Breast epithelium (tissue), 4 donors: ENCODE measurements at places on chromosomes 7 and 10.
A peak's percentile ranks its signal among the peaks of the same experiment; 100 is the strongest.

- DNase-seq = no peak
Measured at GRCh38 chr7:44275957-44276570, 49.3 kb downstream of the CAMK2B start.

GRCh38 chr10:97408496-97408992, 7.4 kb upstream of the RRP12 start:
- DNase-seq = no peak

DNA sequence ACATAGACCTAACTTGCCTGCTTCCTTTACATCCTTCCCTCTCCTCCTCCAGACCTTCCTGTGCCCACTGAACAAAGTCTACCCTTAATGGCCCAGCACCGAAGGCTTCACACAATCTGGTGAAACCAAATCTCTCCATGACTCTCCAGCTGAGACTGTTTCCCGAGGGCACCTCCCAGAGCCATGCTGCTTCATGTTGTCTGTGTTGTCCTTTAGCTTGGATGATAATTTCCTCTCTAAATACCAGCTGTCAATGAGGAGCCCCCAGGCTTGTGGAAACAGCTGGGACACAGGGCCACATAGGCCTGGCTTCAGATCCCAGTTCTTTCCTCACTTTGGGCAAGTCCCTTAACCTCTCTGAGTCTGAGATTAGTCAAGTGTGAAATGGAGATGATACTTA, 54.3 kb downstream of the DLD start:
- no peak for DNase-seq

DNA sequence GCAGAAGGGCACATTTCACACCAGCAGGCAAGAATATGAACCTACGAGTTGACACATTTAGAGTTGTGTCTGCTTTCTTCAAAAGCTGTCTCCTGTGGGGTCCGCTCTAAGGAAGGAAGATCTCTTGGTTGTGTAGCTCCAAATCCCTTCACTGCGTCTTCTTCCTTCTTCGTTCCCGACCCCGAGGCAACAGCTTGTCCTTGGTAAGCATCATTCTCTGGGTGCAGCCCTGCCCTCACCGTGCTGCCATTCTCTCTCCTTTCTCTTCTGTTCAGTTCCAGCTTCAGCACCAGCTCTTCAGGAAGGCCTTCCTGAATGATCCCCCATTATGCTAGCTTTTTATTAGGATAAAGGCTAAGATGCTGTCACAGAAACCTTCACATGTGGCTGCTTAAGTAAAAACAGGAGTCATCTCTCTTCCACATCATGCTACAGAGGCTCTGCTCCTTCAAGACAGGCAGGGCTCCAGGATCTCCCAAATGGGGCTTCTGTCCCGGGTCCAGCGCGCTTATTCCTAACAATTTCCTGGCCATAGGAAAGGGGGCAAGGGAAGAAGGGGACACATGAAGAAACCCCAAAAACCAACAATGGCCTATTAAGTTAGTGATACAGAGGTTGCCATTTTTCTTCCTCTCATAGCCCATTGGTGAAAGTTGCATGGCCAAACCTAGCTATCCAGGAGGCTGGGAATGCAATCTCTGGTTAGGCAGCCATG, 52.2 kb upstream of the SHH start:
- peak; percentile 12 for DNase-seq

- DNase-seq = no peak
Measured at GRCh38 chr10:11045995-11046775, 28.5 kb downstream of the CELF2 start.

- no peak for DNase-seq
Measured at GRCh38 chr7:4207011-4207410, 475.1 kb upstream of the FOXK1 start.

GRCh38 chr10:61633665-61634064, 29.1 kb upstream of the CABCOCO1 start:
- no peak for DNase-seq

DNA sequence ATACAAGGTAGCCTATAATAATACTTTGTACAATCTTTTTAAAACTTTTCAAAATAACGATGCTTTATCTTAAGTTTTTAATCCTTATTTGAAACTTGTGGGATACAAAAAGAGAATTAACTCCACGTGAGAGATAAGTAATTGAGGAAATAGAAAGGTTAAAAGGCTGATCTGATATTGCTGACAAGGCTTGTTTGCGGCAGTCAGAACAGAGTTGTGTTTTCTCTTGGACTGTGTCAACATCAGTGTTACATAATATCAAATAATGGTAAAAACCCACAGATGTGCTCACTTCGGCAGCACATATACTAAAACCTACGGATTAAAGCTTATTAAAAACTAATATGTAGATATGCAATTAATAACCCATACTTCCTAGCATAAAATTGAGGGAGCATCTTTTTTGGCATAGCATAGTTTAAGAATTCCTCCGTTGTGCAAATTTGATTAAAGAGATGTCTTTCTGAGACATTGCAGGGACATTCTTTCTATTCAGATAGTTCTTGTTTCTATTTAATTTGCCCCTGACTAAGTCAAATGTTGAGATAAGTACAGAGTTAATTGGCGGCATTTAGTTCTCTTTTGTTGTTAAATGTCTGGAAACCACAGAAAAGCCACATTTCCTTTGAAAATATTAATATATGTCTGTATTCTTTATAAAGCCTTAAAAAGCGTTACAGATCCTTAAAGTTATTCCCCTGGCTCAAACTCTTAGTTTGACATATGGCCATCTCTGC, 63.3 kb downstream of the FAM185A start:
- DNase-seq = no peak

GRCh38 chr7:74627661-74628411, 29.7 kb upstream of the GTF2I start:
- peak; percentile 40 for DNase-seq

- no peak for DNase-seq
Measured at GRCh38 chr7:5432691-5433090, 9.1 kb upstream of the TNRC18 start.

GRCh38 chr7:135380351-135380750, 129.6 kb downstream of the CNOT4 start:
- no peak for DNase-seq

DNA sequence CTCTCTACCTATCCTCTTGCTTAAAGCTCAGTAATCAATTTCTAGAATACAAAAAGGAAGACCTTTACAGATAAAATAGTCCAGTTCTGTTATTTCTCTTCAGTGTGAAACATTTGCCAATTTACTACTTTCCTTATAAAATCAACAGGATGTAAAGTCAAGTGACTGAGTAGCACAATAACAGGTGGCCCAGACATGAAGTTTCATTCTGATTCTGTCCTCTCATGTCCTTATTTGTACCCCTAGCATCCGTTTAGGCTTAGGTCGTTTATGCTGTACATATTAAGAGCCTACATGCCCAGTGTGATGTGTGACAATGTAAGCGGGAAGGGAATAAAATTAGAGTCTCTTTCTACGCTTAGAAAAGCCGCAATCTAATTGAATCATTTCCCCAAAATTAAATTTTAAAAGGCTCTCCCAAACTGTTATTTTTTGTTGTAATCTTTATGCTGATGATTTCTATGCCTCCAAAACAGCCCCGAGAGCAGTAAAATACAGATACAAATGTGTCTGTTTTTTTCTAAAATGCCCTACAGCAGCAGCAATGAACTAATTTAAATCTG, 29.1 kb downstream of the EPC1 start:
- DNase-seq = no peak

GRCh38 chr7:113093561-113093960, 6.9 kb upstream of the GPR85 start:
- DNase-seq = no peak

DNA sequence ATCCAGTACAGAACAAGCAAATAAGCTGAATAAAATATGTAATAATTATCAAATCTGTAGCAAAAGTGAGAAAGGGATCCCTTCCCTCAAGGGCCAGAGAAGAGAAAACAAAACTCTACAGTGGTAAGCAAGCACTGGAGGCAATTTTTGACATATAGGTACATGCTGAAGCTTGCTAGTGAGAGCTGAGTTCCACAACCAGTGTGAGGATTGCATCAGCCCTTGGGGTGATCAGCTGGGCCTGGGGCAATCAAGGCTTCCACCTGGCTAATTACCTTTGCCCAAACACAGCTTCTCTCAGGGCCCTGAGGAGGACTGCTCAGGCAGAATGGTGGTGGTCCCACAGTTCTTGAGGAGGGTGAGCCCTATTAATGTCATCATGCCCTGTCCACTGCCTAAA, 134.4 kb upstream of the DLX6 start:
- no peak for DNase-seq

- no peak for DNase-seq
Measured at GRCh38 chr7:27774717-27775328, 34.9 kb downstream of the TAX1BP1 start.

DNA sequence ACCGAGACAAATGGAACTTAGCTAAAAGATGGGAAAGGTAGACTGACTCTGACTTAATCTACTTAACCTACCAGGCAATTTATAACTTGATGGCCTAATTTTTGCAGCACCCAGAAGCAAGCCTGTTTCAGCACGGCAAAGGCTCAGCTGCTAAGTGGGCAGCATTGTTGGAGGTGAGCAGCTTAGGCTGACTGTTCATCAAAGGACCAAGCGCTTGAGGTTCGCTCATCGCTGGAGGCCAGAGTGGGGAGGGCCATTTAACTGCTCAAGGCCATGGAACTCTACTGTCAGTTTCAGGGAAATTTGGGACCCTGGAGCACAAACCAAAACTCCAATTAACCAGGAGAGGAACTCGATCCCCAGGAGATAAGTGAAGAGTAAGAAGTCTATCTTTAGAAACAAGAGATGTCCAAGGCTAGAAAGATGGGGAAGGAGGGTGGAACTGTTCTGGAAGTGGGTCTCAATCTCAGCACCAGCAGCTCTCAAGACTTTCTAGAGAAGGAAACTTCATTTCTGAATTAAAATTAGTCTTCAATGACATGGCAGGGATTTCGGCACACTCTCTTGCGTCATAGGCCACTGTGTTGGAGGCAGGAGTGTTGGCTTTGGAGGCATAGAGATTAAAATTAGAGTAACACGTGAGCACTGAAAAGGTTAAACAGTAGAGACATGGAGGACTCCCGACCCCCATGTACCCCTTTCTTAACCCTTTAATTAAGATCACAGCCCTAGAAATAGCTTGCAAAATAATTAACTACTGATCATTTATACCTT, 43.1 kb downstream of the EGFR start:
- no peak for DNase-seq

GRCh38 chr10:67098461-67098860, 172.6 kb downstream of the LRRTM3 start:
- no peak for DNase-seq

- DNase-seq = no peak
Measured at GRCh38 chr10:83945982-83946718, 193.2 kb upstream of the GHITM start.

- DNase-seq = no peak
Measured at GRCh38 chr10:24407928-24408327, 199.0 kb downstream of the KIAA1217 start.

DNA sequence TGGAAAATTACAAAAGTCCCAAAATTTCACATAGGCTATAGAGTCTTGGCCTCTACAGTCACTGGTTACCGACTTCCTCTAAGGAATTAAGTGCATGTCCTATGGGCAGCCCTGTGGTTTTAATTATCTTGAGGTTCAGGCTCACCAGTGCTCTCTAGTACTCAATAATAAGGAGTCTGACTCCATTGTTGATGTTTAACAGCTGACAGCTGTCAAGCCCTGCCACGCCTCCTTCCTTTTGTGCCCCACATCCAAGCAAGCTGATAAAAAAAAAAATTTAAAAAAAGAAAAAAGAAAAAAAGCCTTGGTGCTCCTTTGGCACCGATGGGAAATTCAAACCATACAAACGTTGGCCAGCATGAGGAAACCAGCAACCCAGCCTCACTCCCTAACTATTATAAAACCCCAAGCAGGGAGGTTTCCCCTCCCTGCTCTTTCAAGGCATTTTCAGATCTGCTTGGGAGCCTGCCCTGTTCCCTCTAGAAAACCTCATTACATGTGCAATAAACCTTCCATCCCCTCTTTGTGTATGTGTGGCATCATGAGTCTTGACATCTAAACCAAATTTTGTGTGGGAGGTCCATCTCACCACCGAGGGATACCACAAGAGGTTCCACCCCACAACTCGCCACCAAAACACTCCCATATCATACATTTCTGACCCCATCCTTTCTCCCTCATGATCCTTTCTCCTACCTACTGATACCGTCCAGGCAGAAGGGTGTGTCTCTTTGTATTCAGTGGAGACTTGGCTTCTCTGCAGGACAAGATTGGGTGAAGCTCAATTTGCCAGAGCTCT, 70.9 kb upstream of the CCDC71L start:
- no peak for DNase-seq

- no peak for DNase-seq
Measured at GRCh38 chr10:3446221-3446620, 273.6 kb upstream of the PITRM1 start.

DNA sequence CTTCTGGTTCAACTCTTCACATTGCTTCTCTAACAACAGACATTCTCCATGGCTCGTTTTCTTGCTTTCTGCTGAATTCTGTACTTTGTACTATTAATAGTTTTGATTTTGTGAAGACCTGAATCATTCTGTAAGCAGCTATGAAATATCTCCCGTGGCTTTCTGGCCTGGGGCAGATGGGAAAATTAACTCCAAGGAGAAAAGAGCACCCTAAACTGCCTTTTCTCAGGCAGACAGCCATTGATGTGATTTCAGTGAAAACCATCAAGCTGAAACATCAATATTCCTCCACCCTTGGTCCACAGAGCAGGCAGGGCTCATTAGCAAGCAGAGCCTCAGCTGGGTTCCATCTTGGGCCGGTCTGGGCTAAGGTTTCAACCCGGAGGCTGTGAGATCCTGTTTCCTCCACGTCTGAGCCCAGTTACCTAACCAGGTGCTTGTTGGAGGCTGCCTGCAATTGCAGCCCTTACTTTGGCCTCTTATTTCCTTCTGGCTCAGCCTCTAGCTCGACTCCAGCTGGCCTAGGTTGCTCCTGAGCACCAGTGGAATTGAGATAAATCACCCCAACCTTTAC, 21.1 kb upstream of the EZH2 start:
- DNase-seq = no peak

- no peak for DNase-seq
Measured at GRCh38 chr7:47080816-47081215, 501.1 kb downstream of the TNS3 start.

- no peak for DNase-seq
Measured at GRCh38 chr10:131574363-131574706, 262.8 kb upstream of the TCERG1L start.

DNA sequence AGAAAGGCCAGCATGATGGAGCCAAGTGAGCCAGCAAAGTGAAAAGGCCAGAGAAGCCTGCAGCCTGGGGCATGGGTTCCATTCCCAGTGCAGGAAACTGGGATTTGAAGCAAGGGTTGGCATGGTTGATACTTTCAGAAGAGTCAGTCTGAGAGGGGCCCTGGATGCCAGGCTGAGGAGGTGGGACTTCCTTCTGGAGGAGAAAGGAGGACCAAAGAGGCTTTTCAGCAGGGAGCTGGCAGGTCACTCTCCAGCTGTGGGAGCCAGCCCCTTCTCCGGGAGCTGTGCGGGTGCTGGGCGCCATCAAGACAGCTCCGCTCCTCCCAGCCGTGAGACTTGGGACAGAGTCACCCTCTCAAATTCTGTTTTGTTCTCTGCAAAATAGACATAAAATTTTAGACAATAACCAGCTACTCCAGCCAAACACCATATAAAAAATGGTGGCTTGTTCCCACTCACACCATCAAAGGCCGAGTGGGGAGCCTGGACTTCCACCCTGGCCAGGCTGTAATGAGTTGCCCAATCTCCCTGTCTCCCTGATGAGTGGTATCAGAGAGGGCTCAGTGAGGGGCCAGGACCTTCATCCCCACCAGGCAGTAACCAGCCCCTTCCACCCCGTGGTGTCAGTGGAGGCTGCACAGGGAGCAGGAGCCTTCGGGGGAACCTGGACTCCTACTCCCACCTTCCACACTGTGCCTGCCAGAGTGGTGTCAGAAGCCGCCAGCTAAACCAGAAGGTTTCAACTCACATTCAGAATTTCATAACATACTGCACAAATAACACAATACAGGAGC, 133.6 kb upstream of the RET start:
- peak; percentile 7 for DNase-seq

GRCh38 chr7:13117103-13117502, 429.7 kb downstream of the ARL4A start:
- DNase-seq = no peak
